ENCODE measurements at places on chromosomes 2 and 18.
A peak's percentile ranks its signal among the peaks of the same experiment; 100 is the strongest.

DNA sequence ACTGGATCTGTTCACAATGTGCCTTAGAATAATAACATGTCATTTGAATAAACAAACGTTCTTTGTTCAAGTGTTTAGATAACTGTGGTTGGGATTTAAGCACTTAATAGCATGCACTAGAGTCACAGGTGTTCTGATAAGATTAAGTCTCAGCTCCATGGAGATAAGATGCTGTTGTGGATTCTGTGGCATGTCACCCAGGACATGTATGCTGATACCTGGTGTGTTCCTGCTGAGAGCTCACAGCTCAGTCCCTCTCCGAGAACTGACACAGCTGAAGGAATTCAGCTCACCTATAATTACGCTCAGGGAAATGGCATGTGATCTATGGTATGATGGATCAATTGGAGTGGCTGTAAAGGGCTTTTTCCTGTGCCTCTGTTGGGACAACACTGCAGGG lies 75.4 kb upstream of the ST6GAL2 start:
- DNase-seq = no peak

- no peak for DNase-seq
Observed at GRCh38 chr2:127621981-127622431, 23.9 kb upstream of the GPR17 start.

DNA sequence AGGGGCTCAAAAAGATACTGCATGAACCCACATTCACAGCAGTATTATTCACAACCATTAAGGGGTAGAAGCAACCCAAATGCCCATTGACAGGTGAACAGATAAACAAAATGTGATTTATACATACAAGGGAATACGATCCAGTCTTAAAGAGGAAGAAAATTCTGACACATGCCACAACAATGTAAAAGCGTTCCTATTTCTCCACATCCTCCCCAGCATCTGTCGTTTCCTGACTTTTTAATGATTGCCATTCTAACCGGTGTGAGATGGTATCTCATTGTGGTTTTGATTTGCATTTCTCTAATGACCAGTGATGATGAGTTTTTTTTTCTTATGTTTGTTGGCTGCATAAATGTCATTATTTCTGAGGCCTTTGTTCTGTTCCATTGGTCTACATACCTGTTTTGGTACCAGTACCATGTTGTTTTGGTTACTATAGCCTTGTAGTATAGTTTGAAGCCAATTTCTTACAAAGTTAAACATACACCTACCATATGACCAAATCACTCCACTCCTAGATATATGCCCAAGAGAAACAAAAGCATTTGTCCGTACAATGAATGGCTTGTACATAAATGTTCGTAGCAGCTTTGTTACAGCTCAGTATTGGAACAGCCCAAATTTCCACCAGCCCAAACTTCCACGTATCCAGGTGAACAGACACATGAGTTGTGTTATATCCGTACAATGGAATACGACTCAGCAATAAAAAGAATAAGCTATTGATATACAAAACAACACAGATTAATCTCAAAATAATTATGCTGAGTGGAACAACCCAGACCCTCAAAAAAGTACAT lies 85.1 kb downstream of the TMEM131 start:
- no peak for DNase-seq

DNA sequence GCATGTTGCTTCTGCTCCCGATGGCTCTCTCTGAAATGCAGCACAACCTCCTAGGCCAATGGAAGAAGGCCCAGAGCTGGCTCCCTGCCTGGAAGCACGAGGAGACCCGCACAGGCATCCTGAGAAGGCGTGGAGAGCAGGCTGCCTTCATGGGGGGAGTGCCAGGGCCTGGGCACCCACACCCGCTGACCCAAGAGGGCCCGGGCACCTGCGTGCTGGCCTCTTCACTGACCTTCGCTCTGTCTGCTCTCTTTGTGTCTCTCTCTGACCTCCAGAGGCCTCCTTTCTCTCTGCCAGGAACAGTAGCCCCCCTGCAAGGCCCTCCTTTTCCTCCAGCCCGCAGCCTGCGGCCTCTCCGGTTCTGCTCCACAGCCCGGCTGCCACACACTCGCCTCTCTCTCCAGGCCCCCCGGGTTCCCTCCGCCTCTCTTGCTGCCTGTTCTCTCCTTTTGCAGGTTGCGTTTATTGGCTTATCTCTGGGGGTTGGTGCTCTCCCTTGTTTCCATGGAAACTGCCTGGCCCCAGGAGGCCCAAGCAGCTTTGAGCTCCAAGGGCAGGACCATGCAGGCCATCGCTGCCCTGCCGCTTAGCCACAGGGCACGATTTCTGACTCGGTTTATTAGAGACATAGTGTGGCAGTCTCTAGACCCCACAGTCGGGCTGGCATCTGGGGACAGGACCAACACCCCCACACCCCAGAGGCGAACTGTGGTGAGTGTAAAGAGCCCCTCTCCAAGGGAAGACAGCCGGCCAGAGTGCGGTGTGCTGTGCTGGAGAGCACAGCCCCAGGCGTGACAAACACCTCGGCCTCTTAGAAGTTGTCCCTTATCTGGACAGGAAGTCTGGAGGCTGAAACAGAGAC lies 1.7 kb downstream of the MZT2B start:
- peak; percentile 57 for DNase-seq

- no peak for DNase-seq
Observed at GRCh38 chr2:120764991-120765677, 29.5 kb downstream of the GLI2 start.

- no peak for DNase-seq
Observed at GRCh38 chr2:26574900-26575560, 66.1 kb downstream of the CIB4 start.

- DNase-seq = no peak
Observed at GRCh38 chr2:26430826-26431225, 29.1 kb downstream of the DRC1 start.

DNA sequence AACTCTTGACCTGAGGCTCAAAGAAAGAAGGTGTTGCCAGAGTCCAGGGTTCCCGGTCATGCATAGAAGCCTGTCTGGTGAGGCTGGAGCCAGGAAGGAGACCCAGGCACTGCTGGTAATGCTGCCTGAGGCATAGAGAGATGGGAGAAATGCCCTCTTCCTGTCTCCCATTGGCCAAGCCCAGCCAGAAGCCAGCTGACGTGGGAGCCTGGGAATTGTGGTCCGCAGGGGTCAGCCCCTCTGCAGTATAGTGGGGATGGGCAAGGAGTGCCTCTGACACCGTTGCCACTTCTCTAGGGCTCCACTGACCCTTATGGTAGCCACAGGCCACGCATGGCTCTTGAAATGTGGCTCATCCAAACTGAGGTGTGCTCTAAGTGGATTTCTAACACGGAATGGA lies 95.7 kb downstream of the CTIF start:
- DNase-seq = no peak

DNA sequence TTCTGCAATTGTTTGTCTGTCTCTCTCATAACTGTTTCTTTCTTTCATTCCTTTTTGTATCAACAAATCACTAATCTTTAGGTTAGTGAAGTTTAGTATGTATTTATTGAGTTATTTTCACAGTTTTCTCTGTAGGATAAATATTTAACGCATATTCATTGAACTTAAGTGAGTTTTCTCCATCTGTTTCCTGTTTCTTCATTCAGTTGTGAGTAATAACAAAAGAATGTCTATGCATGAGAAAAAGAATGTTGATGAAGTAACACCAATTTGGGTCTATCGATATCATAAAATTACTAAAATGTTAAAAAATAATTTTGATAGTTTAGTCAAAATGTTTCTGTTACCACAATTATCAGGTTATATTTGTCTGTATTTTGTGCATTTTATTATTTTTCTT lies 948.0 kb downstream of the DSC3 start:
- no peak for DNase-seq

DNA sequence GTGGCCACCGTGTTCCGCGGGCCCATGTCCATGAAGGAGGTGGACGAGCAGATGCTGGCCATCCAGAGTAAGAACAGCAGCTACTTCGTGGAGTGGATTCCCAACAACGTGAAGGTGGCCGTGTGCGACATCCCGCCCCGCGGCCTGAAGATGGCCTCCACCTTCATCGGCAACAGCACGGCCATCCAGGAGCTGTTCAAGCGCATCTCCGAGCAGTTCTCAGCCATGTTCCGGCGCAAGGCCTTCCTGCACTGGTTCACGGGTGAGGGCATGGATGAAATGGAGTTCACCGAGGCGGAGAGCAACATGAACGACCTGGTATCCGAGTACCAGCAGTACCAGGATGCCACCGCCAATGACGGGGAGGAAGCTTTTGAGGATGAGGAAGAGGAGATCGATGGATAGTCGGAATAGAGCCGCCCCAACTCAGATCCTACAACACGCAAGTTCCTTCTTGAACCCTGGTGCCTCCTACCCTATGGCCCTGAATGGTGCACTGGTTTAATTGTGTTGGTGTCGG lies 17.7 kb downstream of the TUBB6 start:
- DNase-seq = no peak

GRCh38 chr2:8215159-8215863 lies 466.5 kb upstream of the ID2 start:
- no peak for DNase-seq

DNA sequence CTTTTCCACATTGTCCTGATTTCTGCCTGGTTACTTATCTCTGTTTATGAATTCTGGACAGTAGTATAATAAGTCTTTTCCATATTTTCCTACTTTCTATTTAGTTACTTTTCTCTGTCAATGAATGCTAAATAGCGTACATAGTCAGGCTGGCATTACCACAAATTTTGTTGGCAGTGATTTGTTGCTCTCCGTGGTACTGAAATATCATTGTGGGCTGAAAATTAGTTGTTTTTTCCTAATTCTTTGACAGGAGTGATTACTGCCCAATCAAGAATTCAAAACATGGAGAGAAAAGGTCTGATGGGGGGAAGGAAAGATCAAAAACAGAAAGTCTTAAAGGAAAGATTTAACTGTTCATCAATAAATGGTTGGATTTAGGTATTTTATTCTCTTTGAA lies 7.7 kb upstream of the GALNT13 start:
- no peak for DNase-seq

DNA sequence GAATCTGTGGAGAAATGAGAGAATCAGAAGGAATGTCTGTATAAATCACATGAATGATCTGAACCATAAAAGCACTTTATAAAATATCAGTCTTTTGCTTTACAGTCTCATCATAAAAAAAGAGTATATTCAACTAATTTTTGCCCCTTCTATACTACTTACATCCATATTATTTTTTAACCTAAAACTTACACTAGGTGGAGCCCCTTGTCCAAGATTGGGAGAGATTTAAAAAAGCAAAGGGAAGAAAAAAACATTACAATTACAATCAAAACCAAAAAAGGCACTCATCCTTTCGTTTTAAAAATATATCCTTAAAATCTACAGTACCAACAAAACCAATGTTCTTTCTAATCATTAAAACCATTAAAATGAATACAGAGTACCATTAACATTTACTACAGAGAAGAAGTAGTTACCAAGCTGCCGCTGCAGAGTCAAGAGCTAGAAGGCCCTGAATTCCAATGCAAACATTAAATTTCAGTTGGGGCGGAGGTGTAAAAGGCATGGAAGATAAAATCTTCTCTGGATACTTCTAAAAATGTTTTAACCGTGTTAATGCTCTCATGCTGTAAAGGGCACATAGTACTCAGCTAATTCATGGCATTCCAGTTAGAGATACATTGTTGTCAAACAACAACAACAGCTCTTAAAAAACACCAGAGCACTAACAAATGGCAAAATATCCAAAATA lies 56.7 kb upstream of the EPB41L3 start:
- peak; percentile 43 for DNase-seq

GRCh38 chr2:128449226-128450061 lies 130.8 kb upstream of the HS6ST1 start:
- DNase-seq = no peak

- peak; percentile 43 for DNase-seq
Observed at GRCh38 chr2:34892256-34892655, 1293.2 kb upstream of the FAM98A start.

- no peak for DNase-seq
Observed at GRCh38 chr2:196205881-196206435, 34.6 kb upstream of the STK17B start.

GRCh38 chr18:43533371-43533770 lies 256.1 kb upstream of the SYT4 start:
- DNase-seq = no peak

- DNase-seq = no peak
Observed at GRCh38 chr2:71154798-71155197, 24.4 kb downstream of the MPHOSPH10 start.

DNA sequence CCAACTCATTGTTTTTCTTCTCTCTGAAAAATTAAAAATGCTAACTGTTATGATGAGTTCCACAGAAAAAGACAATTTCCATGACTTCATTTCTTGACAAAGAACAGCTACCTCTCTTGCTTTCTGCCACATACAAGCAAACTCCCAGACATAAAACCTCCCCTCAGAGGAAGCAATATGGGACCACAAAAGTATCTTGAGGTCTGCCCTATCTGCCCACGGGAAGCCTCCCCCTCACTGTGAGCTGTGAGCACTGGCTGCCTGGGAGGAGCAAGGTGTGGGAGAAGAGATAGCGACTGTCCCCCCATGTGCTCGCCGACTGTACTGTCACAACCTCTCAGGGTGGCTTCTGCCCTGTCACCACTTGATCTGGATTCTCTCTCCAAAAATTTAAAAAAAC lies 69.7 kb upstream of the NRP2 start:
- no peak for DNase-seq

DNA sequence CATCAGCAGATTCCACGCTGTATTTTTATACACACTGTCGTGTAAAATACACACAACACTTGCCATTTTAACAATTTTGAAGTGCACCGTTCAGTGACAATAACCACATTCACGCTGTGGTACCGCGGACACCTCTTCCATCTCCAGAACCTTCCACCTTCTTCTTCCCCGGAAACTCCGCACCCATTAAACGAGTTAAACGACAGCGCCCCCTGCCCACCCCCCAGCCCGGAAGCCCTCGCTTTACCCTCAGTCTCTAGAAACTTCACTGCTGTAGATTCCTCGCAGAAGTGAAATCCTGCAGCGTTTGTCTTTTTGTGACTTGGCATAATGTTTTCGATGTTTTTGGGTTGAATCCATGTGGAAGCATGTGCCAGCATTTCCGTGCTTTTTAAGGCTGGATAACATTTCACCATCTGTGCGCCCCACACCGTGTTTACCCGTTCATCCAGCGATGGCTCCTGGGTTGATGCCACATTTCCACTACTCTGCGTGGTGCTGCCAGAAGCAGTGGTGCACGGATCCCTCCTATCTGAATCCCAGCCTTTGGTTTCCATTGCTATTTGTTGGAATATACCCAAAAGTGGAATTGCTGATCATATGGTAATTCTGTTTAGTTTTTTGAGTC lies 32.0 kb upstream of the TMEM18 start:
- DNase-seq = peak; percentile 19

DNA sequence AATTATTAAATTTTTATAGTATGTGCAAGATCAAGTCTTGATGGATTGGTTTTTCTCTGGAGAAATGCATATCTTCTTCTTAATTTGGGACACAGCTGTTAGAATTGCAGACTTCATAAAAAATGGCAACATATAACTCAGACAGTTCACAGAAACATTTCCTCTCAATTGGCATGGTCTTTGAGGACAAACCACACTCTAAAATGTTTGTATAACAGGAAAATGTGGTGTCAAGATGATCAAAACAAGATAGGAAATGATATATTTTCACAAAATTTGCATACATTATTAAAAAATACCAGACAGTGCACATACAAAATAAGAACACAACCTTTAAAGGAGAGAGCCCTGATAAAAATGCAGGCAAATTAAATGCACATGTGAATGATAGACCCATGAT lies 63.9 kb downstream of the ICOS start:
- no peak for DNase-seq

GRCh38 chr2:45821558-45822271 lies 170.2 kb downstream of the PRKCE start:
- DNase-seq = peak; percentile 45

Measured in cerebellum (tissue), 4 donors.